Colonic mucosa (tissue), 4 donors: ENCODE measurements at places on chromosomes 12 and 14. TPM values are rescaled to one million over a fixed set of nuclear protein-coding genes. Genes with fewer than 3 reads are reported as not detected.
A peak's percentile ranks its signal among the peaks of the same experiment; 100 is the strongest.

GRCh38 chr14:77040059-77040740 is 11.7 kb upstream of the IRF2BPL start:
- peak; percentile 100 for DNase-seq

DNA sequence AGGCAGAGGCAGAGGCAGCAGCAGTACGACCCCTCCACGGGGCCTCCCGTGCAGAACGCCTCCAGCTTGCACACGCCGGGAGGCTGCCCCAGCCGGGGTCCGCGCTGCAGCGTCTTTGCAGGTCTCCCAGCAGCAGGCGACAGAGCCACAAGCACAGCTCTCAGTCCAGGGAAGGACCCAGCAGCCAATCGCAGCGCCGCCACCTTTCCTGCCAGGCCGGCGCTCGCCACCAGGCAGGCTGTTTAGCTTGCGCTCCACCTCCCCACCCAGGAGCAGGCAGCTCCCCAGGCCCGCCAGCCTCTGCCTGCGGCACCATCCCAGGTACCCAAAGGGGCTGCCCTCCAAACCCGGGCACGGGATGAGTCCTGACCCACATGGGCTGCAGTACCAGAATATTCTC is 25.2 kb downstream of the DDX51 start:
- DNase-seq = no peak

KRT79 gene
- not detected for total RNA-seq

- DNase-seq = peak; percentile 80
Observed at GRCh38 chr14:76687611-76688382, 73.5 kb upstream of the VASH1 start.

SCNN1A gene
- total RNA-seq = 158 TPM

GRCh38 chr12:95136598-95136997 is 63.2 kb upstream of the NR2C1 start:
- DNase-seq = no peak

DNA sequence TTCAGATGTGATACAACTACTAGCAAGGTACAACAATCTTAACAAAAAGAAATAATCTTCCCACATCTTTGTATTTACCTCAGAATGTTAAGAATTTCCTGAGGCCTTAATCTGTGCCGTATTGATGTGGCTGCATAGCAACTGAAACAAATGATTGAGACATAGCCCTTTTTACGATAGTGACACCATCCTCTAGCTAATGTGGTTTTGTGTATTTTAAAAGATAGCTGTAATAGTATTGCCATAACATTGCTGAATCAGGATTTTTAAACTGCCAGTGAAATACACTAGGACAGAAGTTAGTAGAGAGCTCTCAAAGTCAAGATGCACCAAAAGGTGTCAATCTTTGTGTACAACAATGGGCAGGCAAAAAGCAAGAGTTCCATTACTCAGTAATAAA is 11.9 kb downstream of the NPAS3 start:
- no peak for DNase-seq

NOVA1 gene
- 3.6 TPM for total RNA-seq

OASL gene
- total RNA-seq = 5.2 TPM

RNASE7 gene
- 0.16 TPM for total RNA-seq

- DNase-seq = no peak
Observed at GRCh38 chr14:60184146-60184904, 19.1 kb upstream of the DHRS7 start.

- DNase-seq = no peak
Observed at GRCh38 chr12:102051431-102051965, 10.3 kb downstream of the WASHC3 start.
